Activated T-cell treated with anti-CD3 and anti-CD28 coated beads, Interleukin-2, amount 50 U/mL, for 4 hours (primary cell): ENCODE measurements at places on chromosomes 12 and 14.

DNA sequence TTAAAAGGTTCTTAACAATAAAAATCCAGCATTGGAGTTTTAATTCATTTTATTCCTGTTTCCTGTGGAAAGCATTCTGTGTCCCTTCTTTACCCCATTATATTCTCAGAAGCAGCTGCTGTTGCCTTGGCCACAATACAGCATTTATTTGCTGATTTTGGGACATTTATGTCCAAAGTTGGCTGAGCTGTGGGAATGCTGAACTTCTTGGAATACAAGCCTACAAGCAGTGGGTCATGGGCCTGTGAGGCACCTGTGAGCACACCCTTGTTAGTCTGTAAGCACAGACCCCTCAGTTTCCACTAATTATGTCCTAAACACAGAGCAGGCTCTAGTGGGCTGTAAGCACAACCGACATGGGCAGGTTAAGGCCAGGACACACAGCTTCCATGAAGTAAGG is 122.2 kb upstream of the IGF1 start:
- no peak for DNase-seq

GRCh38 chr12:131732996-131733615 is 22.2 kb downstream of the SFSWAP start:
- no peak for DNase-seq

DNA sequence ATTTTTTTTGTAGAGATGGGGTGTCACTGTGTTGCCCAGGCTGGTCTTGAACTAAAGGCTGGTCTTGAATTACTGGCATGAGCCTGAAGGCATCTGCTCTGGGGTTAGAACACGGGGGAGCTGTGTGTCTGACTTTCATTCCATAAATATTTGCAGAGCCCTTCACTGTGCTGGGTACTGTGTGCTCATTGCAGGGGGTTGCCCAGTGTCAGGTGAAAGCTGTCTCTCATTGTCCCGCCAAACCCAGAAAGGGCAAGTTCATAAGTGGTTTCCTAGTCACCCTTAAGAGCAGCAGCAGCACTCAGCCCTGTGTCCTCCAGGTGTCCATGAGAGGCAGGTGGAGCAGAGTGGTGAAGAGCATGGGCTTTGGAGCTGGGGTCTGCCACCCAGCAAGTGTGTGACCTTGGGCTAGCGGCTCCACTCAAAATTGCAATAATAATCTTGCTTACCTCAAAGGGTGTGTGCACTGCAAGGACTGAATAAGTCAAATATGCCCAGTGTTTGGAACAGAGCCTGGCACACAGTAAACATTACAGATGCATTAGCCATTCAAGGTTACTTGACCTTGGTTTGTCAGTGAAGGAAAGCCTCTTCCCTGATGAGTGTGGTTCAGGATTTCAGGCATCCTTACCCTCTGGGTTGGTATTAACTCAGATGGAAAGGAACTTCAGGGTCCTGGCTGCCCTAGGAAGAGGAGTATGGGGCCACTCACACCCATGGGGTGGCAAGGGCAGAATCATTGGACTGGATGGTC is 4.4 kb upstream of the SMIM41 start:
- no peak for DNase-seq

- no peak for DNase-seq
Observed at GRCh38 chr12:23548742-23549141, 400.7 kb downstream of the SOX5 start.

DNA sequence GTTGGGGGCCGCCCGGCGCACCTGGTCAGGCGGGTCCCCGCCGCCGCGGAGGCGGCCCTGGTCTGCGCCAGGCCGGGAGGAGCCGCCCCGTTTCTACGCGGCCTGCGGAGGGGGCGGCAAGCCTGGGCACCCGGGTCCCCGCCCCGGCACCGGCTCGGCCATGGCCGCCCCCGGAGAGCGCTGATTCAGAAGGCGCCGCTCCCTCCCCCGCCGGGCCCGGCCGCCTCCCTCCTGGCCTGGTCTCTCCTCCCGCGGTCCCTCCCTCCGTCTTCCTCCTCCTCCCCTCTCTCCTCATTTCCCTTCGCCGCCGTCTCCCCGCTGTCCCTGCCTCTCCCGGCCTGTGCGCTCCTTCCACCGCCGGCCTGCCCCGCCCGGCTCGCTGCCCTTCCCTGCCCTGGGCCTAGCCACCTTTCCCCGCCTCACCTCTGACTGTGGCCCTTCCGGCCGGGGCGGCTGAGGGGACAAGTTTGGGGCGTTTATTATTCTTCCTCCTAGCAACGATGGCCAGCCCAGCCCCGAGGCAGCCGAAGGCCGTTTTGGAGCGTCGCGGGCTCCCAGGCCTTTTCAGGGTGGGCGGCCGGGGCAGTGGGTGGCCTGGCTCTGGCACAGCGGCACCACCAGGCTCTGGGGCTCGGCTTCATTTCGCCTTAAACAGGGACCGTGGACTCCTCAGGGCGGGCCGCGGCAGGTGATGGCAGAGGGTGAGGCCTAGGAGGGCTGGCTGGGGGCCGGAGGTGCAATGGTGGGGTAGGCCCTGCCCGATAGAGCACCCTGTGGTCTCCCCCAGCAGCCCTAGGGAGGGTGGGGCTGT is 768 bp downstream of the CEP170B start:
- DNase-seq: peak; percentile 39

GRCh38 chr14:45120096-45120495 is 14.2 kb downstream of the FKBP3 start:
- DNase-seq: no peak

DNA sequence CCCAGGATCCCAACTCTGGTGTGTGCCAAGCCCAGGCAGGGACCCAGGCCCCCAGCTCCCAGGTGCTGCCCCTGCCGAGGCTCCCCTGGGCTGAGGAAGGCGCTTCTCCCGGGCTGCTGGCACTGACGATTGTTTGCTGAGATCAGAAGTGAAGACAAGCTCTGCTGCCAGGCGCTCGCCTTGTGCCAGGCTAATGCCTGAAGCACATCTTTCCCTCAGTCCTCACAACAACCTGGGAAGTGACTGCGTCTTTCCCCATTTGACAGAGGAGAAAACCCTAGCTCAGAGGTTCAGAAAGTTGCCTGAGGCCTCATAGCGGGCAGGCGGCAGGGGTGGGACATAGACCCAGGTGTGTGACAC is 36.8 kb downstream of the ANKRD9 start:
- no peak for DNase-seq

DNA sequence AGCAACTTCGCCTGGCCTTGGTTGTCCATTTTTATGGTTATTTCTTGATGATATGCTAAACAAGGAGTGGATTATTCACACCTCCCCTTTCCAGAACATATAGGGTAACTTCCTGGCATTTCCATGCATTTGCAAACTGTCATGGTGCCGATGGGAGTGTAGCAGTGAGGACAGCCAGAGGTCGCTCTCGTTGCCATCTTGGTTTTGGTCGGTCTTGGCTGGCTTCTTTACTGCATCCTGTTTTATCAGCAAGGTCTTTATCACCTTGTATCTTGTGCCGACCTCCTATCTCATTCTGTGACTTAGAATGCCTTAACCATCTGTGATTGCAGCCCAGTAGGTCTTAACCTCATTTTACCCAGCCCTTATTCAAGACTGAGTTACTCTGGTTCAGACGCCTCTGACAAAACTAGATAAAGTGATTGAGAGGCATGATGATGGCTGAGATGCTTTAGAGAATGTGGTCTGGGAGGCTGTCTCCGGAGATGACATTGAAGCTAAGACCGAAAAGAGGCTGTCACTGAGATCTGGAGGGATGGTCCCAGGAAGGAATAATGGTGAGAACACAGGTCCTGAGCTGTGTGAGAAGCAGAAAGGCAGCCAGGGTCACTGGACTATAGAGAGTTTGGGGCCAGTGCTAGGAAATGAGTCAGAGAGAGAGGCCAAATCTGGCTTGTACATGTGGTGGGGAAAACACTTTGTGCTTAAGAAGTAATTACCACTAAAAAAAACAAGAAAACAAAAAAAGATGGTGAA is 2.9 kb downstream of the GLT1D1 start:
- DNase-seq: no peak
